ENCODE measurements at places on chromosomes 16 and 17. TPM values are rescaled to one million over a fixed set of nuclear protein-coding genes. Genes with fewer than 3 reads are reported as not detected.

GRCh38 chr16:53888222-53888621 is 184.3 kb downstream of the FTO start:
- H3K27me3 ChIP-seq, result no peaks in the 10 kb centered on the region
- no peak overlapping the region for H3K27ac ChIP-seq
- no peak overlapping the region for H3K4me3 ChIP-seq
- DNase-seq, result no peak
- peaks cover 2% of the 10 kb centered on the region for H3K4me1 ChIP-seq

- peaks cover 3% of the 10 kb centered on the region for H3K4me1 ChIP-seq
- H3K36me3 ChIP-seq, result no peaks in the 10 kb centered on the region
- no peak overlapping the region for H3K4me3 ChIP-seq
- H3K27me3 ChIP-seq, result no peaks in the 10 kb centered on the region
Measured at GRCh38 chr17:79685121-79685520, 45.6 kb upstream of the ENPP7 start.

GRCh38 chr16:65876056-65876408 is 490.5 kb upstream of the CDH5 start:
- no peaks in the 10 kb centered on the region for H3K4me1 ChIP-seq
- H3K36me3 ChIP-seq, result no peaks in the 10 kb centered on the region
- peak; percentile 76 for DNase-seq
- H3K27me3 ChIP-seq, result no peaks in the 10 kb centered on the region
- no peak overlapping the region for H3K4me3 ChIP-seq

DNA sequence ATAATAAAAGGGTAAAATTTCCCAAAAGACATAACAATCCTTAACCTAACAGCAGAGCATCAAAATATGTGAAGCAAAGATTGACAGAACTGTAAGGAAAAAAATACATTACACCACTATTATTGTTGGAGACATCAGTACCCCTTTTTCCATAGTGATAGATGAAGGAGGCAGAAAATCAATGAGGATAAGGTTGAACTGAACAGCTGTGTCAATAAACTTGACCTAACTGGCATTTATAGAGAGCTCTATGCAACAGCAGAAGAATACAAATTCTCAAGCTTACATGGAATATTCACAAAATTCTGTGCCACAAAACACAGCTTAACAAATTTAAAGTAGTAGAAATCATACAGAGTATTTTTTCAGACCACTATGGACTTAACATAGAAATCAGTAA is 195.0 kb upstream of the ELAC2 start:
- H3K27me3 ChIP-seq, result no peaks in the 10 kb centered on the region
- no peaks in the 10 kb centered on the region for H3K4me1 ChIP-seq
- H3K4me3 ChIP-seq, result no peak overlapping the region
- H3K27ac ChIP-seq, result no peak overlapping the region

GRCh38 chr17:962670-963069 is 16.9 kb downstream of the NXN start:
- H3K4me1 ChIP-seq, result peaks cover 17% of the 10 kb centered on the region
- no peak for DNase-seq
- no peaks in the 10 kb centered on the region for H3K27me3 ChIP-seq

- H3K4me1 ChIP-seq, result peaks cover 3% of the 10 kb centered on the region
- no peak overlapping the region for H3K27ac ChIP-seq
- DNase-seq, result peak; percentile 25
- no peaks in the 10 kb centered on the region for H3K27me3 ChIP-seq
- H3K36me3 ChIP-seq, result no peaks in the 10 kb centered on the region
Measured at GRCh38 chr16:3266873-3267537, 10.6 kb upstream of the MEFV start.

- H3K27ac ChIP-seq, result no peak overlapping the region
- H3K4me3 ChIP-seq, result no peak overlapping the region
- H3K27me3 ChIP-seq, result no peaks in the 10 kb centered on the region
- no peaks in the 10 kb centered on the region for H3K36me3 ChIP-seq
Measured at GRCh38 chr16:77888871-77889270, 100.5 kb downstream of the VAT1L start.

DNA sequence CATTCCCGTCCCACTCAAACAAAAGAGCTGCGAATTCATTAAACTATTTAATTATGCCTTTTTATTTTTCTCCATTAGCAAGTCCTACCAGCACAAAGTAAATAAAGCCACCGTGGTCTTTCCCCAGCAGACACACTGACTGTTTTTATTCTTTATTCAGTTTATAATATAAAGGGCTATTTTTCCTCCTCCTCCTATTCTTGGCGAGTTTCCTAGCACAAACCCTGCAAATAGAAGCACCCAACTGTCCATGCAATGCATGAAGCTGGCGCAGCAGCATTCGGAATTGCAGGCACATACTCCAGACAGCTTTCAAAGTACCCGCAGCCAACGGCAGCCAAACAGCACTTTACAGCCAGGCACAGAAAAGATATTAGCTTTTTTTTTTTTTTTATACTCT is 583.4 kb upstream of the PSMD7 start:
- H3K4me1 ChIP-seq, result no peaks in the 10 kb centered on the region
- DNase-seq, result peak; percentile 83
- H3K27ac ChIP-seq, result no peak overlapping the region
- H3K4me3 ChIP-seq, result no peak overlapping the region

DNA sequence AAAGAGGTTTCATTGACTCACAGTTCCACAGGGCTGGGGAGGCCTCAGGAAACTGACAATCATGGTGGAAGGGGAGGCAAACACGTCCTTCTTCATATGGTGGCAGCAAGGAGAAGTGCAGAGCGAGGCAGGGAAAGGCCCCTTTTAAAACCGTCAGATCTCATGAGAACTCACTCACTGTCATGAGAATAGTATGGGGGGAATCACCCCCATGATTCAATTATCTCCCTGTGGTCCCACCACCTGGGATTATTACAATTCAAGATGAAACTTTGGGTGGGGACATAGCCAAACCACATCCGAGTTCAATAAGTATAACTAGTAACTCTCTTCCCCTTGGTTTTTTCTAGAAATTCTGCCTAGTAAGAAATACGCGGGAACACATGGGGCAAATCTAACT is 94.9 kb downstream of the AXIN2 start:
- DNase-seq, result no peak
- H3K27ac ChIP-seq, result no peak overlapping the region
- no peaks in the 10 kb centered on the region for H3K36me3 ChIP-seq
- peaks cover 16% of the 10 kb centered on the region for H3K4me1 ChIP-seq
- H3K4me3 ChIP-seq, result no peak overlapping the region

GRCh38 chr16:31128711-31129567 is 6.6 kb downstream of the PRSS8 start:
- H3K27ac ChIP-seq, result peak overlapping the region; percentile 28
- H3K27me3 ChIP-seq, result no peaks in the 10 kb centered on the region
- peaks cover 15% of the 10 kb centered on the region for H3K36me3 ChIP-seq
- H3K4me3 ChIP-seq, result no peak overlapping the region

The ATP1B2 gene
- 1.1 TPM for total RNA-seq
